Stimulated activated CD4-positive, alpha-beta T cell treated with anti-CD3 and anti-CD28 coated beads, TNF-alpha, amount 100 ng/mL, for 24 hours (primary cell): ENCODE measurements at places on chromosomes 3 and 15.

GRCh38 chr3:133293397-133294110 lies 106.3 kb upstream of the BFSP2 start:
- DNase-seq = no peak

GRCh38 chr15:56812961-56813360 lies 79.7 kb upstream of the ZNF280D start:
- no peak for DNase-seq

GRCh38 chr3:94978084-94978483 lies 915.2 kb downstream of the NSUN3 start:
- no peak for DNase-seq

DNA sequence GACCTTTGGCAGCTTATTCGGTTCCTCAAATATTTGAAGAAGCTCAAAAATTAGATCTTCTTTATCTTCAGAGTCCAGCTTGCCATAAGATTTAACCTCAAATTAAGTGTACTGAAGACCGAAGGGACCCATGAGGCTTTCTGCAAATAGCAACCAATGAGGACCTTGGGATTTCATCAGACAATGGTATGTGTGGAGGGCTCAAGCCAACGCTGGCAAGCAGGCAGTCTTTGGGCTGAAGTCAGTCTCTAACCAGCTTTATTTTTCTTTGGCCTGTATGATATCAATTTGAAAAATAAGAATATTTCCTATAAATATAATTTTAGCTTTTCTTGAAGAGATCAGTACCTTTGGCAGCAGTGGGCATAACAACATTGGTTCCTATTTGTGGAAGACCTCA lies 692.7 kb downstream of the MCTP2 start:
- no peak for DNase-seq

DNA sequence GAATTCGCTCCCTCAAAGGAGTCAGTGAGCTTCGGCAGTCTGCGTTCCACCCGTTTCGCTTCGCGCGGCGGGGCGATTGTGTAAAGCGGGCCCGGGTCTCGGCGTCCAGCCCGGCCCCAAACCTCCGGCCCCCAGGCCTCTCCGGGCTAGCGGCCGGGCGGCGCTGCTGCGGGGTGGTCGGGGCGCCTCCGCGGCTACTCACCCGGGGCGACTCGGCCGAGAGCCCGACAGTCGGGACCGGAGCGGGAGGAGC lies 412 bp downstream of the CHDH start:
- DNase-seq = no peak

DNA sequence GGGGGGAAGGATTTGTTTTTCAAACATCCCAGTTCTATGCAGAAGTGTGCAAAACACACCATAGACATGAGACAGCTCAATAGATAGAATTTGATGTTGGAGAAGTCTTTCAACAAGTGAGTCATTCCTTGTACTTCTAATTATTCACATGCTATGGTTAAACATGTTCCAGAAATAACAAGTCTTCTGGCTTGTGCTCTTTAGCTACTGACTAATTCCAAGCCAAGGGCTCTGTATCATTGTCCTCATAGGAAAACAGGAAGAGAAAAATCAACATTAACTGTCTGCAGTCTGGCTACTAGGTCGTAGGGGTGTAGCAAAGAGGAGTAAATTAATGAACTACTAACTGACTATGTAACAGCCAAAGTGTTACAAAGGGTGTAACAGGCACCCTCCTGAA lies 25.8 kb downstream of the LDHAL6B start:
- DNase-seq = no peak

DNA sequence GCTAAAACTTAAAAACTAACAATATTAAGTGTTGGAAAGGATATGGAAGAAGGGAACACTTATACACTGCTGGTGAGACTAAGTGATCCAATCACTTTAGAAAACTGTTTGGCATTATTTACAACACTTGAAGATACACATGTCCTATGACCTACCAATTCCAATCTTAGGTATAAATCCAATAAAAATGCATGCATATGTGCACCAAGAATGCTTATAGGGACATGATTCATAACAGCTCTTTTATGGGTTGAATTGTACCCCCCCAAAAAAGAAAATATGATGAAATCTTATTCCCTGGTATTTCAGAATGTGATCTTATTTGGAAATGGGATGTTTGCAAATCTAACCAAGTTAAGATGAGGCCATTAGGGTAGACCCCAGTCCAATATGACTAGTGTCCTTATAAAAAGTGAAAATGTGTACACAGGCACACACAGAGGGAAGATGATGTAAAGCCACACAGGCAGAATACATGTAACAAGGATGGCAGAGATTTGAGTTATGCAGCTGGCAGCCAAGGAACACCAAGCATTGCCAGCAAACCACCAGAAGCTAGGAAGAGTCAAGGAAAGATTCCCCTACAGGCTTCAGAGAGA lies 15.3 kb downstream of the CCR8 start:
- no peak for DNase-seq
